GM12864 (cell line): ENCODE measurements at places on chromosomes 12 and 14.

DNA sequence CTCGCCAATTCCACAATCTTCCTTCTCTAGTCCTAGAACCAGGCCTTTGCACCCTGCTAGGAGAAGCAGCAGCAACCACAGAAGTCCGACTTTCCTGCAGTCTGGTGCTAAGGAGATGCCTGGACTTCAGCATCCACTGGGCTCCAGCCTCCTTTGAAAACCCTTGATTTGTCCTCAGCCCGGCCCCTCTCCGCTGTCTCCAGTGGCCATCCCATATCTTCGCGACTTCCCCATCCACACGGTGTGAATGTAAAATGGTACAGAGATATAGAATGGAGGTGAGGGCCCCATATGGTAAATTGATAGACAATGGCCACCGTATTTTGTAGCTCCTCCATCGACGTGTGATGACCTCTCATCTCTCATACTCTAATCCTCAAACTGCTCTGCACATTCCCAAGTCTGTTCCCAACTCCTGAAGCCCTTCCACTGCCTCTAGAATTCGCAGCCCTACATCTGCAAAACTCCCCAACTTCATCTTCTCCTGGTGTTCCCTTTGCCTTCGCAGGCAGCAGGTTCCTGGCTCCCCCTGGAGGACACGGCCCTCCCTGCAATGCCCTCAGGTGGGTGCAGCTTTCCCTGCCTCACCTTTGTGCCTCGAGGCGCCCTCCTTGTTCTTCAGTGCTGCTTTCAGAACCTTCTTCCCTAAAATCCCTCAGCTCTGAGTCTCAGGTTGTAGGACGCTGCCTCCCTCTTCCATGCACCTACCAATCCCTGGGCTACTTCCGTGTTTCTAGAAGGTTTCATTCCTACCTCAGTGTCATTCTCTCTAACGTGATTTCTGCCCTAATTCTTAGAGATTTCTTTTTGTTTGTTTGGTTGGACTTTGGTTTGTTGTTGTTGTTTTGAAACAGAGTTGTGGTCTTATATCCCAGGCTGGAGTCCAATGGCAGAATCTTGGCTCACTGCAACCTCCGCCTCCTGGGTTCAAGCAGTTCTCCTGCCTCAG, 36.7 kb downstream of the TMBIM6 start:
- DNase-seq = no peak

GRCh38 chr12:12716151-12716792, 896 bp upstream of the CDKN1B start:
- no peak for DNase-seq

GRCh38 chr12:67415473-67415872, 146.3 kb downstream of the CAND1 start:
- DNase-seq = no peak

DNA sequence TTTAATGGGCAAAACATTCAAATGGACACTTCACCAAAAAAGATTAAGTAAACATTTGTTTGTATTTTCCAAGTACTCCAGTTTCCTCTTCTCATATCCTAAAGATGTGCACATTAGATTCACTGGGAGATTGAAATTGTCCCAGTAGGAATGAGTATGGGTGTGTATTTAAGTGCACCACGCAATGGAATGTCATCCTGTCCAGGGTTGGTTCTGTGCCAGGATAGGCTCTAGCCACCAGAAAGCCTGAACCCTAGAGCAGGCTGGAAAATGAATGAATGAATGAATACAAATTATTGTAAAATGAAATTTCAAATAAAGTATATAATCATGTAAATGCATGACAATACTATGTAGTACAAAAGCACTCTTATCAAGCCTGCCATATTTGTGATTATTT, 14.0 kb downstream of the CEP83 start:
- DNase-seq = no peak

GRCh38 chr12:118377021-118377883, 897 bp downstream of the SUDS3 start:
- no peak for DNase-seq

- no peak for DNase-seq
These were observed 45.9 kb upstream of the GSG1 start for GRCh38 chr12:13149411-13149810.

DNA sequence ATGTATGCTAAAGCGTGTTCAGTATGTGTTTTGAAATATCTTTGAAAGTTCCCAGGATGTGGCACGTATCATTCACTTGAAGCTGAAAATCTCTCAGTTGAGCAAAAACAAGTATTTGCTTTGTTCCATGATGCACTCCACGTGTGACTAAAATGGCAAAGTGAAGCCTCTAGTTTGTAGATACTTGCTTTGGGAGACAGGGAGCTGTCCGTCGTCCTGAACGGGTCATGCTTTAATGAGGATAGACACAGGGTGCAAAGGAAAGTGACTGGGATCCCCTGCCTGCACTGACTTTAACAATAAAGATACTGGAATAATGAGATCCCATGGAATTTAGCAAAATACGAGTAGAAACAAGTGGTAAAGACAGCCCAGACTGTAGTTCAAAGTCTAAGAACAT, 991.4 kb downstream of the NRXN3 start:
- DNase-seq = no peak
